Stimulated activated CD8-positive, alpha-beta memory T cell treated with anti-CD3 and anti-CD28 coated beads, Interleukin-7, amount 100 ng/mL, for 1 hour (primary cell): ENCODE measurements at places on chromosomes 5 and 9.

DNA sequence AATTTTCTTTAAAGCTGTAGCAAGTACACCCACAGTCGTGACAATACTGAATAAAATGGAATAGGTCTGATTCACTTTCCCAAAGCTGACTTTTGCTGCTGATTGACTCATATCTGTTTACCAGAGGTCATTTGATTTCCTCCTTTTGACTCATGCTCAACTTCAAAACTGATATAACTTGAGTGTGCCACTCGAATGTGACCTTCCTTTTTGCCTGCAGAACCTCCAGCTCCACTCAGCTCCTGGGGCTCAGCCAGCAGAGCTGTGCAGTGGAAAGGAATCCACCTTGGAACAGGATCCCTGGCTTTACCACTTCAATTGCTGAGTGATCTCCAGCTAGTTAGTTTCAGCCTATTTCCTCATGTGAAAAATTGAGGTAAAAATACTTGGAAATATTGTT lies 84.1 kb downstream of the FEM1C start:
- no peak for DNase-seq

- no peak for DNase-seq
Measured at GRCh38 chr5:443239-444151, 519 bp downstream of the EXOC3 start.

DNA sequence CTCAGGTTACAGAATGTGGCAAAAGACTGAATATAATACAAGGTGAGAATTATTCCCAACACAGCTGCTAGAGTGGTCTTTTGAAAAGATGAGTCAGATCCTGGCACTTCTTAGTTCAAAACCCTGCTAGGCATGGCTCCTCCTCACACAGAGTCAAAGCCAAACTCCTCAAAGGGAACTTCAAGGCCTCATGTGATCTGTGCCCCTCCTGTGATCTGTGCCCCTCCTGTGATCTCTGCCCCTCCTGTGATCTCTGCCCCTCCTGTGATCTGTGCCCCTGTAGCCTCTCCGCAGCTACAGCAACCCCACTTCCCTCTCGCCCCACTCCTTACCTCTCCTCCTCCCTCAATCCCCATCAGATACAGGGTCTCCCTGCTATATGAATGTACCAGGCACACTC lies 525.5 kb upstream of the CCNG1 start:
- no peak for DNase-seq

GRCh38 chr9:30075451-30076199 lies 2308.8 kb upstream of the ACO1 start:
- DNase-seq = no peak

DNA sequence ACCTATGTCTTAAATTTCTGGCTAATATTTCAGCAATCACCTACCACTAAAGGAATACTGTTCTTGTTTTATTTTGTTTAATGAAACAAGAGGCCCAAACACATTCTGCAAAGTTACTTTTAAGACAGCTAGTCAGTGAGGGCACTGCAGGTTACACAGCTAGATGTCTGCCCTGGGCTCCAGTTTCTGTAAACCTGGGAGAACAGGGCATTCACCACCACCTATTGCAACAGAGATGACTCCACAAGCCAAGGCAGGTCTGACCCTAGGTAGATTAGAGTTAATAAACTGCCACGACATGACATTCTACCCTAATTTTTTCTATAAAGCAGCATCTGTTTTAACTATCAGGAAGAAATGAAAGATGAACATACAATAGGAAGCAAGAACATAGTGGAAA lies 90.8 kb downstream of the SLF1 start:
- DNase-seq = no peak

- no peak for DNase-seq
Measured at GRCh38 chr9:69996967-69997366, 46.7 kb upstream of the MAMDC2 start.
